ENCODE measurements at places on chromosomes 1 and 21. TPM values are rescaled to one million over a fixed set of nuclear protein-coding genes. Genes with fewer than 3 reads are reported as not detected.

DNA sequence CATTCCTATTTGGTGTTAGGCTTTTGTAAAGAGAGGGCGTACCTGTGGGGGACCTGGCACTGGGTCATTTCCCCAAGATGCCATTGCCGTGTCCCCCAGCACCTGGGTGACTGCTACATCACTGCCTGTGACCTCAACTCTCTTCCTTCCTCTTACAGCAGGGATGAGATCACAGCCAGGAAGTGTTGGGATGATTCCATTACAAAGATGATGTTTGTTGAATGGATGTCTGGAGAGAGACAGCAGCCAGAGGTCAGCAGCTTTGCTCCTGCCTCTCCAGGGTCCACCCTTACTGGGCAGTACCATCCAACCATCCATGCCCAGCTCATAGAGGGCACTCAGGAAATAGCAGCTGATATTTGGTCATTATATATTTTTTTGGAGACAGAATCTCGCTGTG lies 35.1 kb downstream of the TMEM51 start:
- no peak for DNase-seq

DNA sequence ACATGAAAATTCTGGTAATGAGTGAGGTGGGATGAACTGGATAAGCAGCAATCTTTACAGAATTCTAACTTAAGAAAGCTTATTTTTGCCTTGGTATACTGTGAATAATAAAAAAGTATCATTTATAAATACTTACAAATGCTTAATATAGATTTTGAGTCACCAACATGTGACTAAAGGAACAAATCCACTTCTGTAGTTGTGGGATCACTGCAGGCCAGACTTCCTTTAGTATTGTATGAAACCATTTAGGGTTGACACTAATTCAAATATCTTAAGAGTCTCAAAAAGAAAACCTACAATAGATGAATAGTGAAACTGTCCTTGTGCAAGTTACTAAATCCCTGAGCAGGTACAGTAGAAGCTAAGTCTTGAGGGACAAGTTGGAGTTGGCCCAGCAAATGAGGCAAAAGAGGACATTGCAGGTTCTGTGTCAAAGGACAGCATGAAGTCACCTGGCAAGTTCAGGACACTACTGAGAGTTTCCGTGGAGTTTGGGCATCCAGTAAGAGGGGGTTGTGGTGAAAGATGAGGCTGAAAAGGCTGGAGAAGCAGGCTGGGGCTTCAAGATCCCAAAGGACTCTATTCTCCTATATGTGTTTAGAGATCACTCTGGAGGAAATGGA lies 5.9 kb upstream of the THEM4 start:
- DNase-seq = no peak

The LYPD8 gene
- total RNA-seq = not detected

The OR2G6 gene
- not detected for total RNA-seq

DNA sequence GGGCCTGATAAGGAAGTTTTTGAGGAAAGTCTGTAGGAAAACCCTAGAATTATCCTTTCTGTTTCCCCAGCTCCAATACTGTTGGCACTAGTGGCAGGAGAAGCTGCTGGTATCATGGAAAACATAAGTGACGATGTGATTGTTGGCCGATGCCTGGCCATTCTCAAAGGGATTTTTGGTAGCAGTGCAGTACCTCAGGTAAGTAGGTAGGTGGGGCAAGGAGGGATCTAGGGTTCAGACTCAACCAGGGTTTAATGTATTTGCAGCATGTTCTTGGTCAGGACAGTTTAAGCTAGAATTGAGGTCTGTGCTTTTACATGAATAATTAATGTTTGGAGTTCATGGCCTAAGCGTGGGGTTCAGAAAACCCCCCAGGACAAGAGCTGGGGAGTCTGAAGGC lies 62.1 kb downstream of the KDM1A start:
- no peak for DNase-seq

GRCh38 chr1:29196863-29197589 lies 15.3 kb upstream of the SRSF4 start:
- DNase-seq = no peak

The S100A7A gene
- total RNA-seq = not detected

DNA sequence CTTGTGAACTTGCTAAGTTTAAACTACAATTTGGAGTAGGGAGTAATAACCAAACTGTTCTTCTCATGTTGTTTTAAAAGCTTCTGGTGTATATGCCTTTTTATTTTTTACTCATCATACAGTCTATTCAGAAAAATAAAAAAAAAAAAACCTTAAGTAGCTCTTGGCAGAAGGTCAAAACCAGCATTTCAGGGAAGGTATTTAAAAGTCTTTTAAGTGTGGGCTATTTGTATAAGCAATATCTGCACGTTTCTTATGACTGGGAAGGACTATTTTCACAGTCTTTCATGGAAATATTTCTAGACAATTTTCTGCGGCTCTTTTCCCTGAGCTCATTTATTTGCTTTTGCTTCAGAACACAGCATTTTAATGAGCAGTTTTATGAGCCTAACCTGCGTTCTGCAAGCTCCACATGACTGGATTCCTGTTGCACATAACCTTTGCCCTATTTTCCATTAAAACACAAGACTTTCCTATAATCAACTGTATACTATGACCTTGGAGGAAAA lies 60.9 kb upstream of the C1orf105 start:
- no peak for DNase-seq

- peak; percentile 79 for DNase-seq
Measured at GRCh38 chr1:11550664-11551283, 71.8 kb downstream of the DISP3 start.

The BEST4 gene
- 0.14 TPM for total RNA-seq

DNA sequence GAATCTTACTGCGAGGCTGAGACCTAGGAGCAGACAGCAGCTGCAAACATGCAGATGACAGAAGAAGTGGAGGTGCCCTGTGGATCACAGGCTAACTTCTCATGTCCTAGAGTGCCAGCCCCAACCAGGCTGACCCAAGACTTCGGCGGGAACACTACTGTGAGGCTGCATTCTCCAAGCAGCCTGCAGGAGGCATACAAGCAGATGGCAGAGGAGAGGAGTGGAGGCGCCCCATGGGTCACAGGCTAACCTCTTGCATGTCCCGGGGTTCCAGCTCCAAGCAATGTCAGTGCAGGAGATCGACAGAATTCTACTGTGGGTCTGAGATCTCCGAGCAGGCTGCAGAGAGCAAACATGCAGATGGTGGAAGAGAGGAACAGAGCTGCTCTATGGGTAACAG lies 98.1 kb upstream of the ZNF678 start:
- DNase-seq = no peak

DNA sequence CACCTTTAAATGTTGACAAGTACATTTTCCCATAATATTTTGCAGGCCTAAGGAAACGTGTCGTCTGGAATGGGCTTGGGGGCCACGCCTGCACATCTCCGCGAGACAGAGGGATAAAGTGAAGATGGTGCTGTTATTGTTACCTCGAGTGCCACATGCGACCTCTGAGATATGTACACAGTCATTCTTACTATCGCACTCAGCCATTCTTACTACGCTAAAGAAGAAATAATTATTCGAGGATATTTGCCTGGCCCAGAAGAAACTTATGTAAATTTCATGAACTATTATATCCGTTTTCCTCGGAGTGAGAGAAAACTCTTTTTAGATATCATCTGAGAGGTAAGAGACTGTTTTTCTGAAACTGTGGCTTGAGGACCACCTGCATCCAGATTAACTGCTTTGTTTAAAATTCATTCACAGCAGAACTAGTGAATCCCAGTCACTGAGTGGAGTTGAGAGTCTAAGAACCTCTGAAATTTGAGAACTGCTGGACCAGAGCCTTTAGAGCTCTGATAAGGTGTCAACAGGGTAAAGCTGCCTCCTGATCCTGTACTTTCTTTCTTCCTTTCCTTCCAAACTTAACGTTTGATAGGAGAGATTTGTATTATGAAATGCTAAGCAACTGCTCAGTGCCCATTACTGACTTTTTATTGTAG lies 811 bp downstream of the EXO1 start:
- no peak for DNase-seq

The CD5L gene
- not detected for total RNA-seq

DNA sequence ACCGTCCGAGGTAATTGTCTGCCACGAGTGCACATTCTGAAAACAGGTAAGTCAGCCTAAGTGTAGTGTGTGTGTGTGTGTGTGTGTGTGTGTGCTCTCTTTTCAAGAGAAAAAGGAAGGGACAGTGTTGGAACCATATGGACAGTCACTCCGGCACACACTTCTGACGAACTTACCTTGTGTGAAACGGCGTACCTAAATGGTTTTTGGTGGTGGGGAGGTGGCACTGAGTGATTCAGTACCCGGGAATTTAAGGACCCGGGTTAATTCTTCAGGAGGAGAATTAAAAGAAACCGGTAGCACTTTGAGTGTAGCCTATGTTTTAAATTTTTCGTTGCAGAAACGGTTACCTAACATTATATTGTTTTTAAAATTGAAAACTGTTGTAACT lies 286 bp downstream of the ODR4 start:
- no peak for DNase-seq

GRCh38 chr1:242745079-242745478 lies 220.6 kb upstream of the PLD5 start:
- DNase-seq = no peak

The CELA3A gene
- total RNA-seq = not detected

The UBL4B gene
- total RNA-seq = not detected

DNA sequence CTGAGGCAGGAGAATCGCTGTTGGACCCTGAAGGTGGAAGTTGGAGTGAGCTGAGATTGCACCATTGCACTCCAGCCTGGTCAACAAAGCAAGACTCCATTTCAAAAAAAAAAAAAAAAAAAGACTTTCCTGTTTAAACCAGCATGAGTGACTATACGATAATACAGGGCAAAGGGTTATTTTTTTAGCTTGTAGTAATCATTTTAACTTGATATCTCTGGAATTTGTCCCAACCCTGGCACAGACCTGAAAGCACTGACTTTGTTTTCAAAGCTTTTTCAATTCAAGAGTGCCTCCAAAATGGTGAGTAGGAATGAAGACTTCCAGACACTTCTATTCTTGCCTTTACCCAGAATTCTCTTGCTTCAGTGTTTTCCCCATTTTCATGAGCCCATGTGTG lies 4.4 kb upstream of the TMCO2 start:
- no peak for DNase-seq

The NTNG1 gene
- not detected for total RNA-seq

- no peak for DNase-seq
Measured at GRCh38 chr1:10204003-10204642, 6.2 kb upstream of the KIF1B start.

DNA sequence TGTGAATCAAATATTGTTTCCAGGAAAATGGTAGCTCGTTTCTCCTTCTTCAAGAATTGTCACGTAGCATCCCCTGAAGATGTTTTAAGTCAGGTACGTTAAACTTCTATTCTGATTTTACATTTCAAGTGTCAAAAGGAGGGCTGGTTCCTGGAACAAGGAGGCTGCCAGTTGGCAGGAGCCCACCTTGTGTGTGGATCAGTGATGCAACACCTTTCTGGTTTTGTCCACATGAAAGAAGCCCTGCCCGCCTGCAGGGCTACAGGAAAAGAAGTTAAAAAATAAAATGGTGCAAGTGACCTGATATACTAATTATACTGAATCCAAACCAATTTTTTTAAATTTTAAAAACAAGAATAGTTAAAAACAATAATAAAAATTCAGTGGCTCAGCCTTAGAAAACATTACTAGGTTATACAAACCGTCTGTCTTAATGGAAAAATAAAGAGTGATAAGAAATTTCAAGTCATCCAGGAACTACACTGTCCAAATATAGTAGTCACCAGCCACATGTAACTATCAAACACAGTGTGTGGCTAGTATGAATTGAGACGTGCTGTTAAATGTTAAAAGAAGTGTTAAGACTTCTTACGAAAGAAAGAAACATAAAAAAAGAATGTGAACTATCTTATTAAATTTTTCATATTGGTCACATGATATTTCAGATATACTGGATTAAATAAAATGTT lies 123.1 kb downstream of the APP start:
- no peak for DNase-seq

GRCh38 chr1:36397083-36397377 lies 678 bp downstream of the LSM10 start:
- no peak for DNase-seq

- peak; percentile 65 for DNase-seq
Measured at GRCh38 chr21:41932191-41932575, 21.6 kb downstream of the C2CD2 start.

DNA sequence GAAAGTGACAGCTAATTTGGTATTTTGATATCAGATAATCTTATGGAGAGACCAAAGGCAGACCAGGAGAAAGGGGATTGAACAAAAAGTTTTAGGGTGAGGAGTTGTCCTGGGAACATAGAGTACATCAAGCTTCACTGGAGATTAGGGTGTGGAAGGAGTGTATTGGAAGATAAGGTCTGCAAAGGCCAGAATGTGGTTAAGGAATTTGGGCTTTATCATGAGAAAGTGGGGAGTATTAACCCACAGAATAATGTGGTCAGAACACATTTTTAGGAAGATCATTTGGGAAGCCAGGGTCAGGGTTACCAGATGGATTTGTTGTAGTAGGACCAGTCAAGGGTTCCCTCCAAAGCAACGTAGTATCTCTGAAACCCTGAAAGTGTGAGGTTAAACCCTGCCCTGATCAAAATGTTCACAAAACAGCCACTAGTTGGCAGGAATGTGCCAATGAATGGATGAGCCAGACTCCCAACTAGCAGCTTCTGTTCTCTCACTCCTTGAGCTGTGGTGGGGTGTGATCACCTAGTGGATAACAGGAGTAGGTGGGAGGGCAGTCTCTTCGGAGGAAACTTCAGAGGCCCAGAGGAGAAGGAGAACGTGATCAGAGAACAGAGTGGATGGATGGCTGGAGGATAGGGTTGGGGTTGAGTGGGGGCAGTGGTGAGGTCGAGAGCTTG lies 35.8 kb downstream of the SLC2A1 start:
- no peak for DNase-seq

- no peak for DNase-seq
Measured at GRCh38 chr21:43771698-43772424, 4.2 kb downstream of the CSTB start.
